GM12865 (cell line): ENCODE measurements at places on chromosomes 5 and 9.

DNA sequence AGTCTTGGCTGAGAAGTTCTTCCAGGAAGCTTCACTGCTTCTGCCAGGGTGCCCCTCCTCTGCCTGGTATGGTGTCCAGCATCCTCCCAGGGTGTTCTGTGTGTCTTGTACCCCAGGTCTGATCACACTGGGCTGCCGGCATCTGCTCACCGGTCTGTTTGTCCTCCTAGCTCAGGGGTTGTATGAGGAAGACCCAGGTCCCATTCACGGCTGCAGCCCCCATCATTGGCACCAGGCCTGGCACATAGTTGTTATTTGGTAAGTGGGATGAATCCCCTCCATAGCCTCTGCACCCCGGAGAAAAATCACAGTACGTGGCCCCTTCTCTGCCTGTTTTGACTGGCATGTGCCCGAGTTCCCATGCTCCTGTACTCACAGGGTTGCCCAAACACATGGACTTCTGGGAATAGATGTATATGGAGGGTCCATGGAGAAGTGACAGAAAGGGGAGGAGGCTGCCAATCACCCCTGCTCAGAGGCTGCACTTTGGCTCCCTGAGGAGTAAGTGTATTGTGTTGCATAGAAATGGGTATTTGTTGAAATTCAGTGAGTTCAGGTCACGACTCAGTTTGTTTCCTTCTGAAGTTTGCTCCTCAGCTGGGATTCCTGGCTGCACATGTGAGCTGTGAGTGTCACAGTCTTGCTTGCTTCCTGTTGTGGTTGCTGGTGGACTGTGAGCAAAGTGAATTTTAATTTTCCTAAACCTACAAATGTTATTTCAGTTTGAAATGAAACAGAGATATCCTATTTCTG lies 96.2 kb downstream of the HSPA4 start:
- no peak for DNase-seq

- no peak for DNase-seq
Measured at GRCh38 chr5:55073211-55073610, 29.2 kb upstream of the GZMA start.

DNA sequence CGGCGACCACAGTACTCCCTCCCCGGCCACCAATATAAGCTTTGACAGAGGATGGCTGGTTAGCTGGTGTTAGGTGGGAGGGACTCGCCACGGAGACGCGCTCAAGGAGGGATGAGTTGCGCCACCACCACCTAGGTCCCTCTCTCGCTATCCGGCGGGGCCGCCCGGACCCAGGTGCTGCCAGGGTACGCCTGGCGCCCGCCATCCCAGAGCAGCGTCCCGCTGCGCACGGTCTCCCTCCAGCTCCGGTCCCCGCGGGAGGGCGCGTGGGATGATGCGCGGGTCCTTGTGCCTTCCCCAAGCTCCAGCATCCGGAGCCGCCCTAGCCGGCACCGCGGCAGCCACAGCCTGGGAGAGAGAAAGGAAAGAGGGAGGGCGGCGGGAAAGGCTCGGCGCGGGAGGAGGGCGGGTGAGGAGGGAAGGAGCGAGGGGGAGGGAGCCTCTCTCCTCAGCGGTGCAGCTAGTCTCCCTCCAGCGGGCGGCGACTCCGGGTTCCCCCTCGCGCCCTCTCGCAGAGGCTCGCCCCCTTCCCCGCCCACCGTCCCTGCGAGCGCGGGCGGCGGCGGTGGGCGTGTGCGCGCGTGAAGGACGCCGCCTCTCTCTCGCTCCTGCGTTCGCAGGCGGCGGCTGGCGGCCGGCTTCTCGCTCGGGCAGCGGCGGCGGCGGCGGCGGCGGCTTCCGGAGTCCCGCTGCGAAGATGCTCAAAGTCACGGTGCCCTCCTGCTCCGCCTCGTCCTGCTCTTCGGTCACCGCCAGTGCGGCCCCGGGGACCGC lies at the start of gene CAMK4:
Gene CAMK4, plus strand, starts transcription at position 598 of the 774 bp plus-strand sequence. Its CDS starts 100 bp downstream, at position 698.
- DNase-seq, result peak; percentile 92

GRCh38 chr5:27392716-27393115 lies 354.3 kb upstream of the CDH9 start:
- no peak for DNase-seq

DNA sequence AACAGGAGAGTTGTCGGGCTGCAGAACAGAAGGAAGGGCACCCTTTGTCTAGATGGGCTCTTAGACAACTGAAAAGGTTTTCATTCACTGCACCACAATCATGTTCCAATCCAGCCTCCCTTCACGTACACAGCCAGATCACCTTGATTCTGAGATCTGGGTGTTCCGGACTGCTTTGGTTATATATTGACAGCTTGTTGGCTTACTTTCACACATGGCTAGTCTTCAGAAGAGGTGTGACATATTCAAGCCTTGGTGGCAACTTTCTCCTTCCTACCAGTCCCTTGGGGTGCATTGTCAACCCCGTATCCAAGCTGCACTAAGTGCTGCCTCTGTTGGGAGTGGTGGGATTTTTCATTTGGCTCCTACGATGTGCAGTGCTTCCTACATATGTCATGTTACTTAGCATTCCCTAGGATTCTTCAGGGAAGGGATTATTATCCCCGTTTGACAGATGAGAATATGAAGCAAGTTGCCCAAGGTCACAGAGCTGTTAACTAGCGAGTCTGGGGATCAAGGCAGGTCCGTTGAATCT lies 100.6 kb downstream of the LIFR start:
- no peak for DNase-seq
